CD4-positive, alpha-beta T cell treated with Interleukin-4 for 4 hours (primary cell): ENCODE measurements at places on chromosomes 2 and 18.

- DNase-seq = no peak
Observed at GRCh38 chr2:167783261-167784083, 463.9 kb downstream of the STK39 start.

- no peak for DNase-seq
Observed at GRCh38 chr2:238528953-238529781, 102.4 kb downstream of the ASB1 start.

- peak; percentile 84 for DNase-seq
Observed at GRCh38 chr2:25215948-25216679, 47.7 kb upstream of the POMC start.

GRCh38 chr18:13580351-13580750, 146.0 kb downstream of the FAM210A start:
- DNase-seq = no peak

DNA sequence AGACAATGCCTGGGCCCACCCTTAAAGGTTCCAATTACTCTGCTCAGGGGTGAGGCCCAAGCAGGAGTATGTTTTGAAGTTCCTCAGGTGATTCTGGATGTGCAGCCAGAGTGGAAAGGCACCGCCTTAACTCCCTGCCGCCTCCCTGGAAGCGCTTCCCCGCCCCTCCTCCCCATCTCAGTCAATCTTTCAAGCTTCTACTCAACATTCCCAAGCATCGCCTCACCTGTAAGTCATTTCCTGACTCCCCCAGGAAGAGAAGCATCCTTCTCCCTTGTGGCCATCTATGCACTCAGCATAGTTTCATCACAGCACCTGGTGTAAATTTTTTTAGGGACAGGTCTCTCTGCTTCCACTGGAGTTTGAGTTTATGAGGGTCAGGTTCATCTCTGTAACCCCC, 67.5 kb downstream of the MYL12B start:
- DNase-seq = no peak

- no peak for DNase-seq
Observed at GRCh38 chr2:43070676-43071502, 155.5 kb downstream of the ZFP36L2 start.

- no peak for DNase-seq
Observed at GRCh38 chr18:52914148-52914547, 574.2 kb downstream of the DCC start.

GRCh38 chr2:9258501-9258900, 51.9 kb downstream of the ASAP2 start:
- no peak for DNase-seq

DNA sequence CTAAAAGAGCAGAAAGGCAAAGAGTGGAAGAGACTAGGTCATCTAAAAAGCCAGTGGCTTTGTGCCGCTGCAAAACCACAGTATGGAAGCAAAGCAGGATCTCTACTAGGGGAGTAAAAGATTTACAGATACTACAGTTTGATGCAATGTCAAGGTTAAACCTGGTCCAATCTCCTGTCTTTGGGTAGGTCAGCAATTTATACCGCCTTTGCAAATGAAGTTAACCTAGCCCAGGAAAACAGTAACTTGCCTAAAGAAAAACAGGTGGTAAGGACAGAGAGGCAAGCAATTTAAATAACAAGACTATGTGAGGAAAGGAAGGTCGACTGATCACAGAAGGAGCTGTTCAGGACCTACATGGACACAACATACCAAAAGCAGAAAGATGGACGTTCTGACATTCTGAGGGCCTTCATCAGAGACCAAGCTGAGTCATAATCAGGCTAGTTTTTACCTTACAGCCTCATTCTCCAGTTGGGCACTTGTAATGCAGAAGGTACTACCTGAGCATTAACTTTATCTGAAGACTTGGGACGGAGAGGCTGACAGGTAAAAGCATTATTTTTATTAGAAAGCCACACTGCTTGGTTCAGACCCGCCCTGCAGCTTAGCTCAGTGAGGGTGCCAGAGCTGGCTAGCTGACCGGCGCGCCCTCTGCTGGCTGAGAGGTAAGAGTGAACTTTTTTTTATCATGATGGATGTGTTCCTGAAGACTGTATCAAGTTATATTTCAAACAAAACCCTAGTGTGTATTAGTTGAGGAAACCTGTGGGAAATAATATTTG, 15.9 kb downstream of the CDKL4 start:
- peak; percentile 82 for DNase-seq

DNA sequence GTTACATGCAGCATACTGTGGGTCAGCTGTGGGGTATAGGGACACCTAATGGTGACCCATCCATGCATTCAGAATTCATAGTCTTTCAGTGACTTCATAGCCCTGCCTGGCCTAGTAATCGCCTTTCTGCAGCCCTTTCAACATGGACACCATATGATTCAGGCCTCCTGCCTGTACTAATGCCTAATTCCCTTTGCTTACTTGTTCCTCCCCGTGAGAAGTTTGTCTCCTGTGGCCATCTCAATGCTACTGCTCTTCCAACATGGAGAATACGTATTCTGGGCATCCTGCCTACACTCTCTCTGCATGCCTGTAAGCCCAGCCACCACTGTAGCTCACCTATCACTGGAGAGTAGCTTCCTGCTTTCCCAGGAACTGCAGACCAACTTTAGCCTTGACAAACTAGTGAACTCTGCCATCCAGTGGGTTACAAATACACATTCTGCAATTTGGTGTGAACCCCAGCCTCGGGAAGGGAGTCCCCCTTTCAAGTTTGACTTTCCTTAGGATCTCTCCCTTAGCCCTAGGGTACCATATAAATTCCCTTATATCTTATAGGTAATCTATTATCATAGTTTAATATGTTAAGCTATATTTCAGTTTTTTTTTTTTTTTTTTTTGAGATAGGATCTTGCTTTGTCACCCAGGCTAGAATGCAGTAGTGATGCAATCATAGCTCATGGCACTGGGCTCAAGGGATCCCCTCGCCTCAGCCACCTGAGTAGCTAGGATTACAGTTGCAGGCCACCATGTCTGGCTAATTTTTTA, 22.3 kb downstream of the M1AP start:
- no peak for DNase-seq

GRCh38 chr18:62631173-62631572, 84.2 kb upstream of the PHLPP1 start:
- DNase-seq = no peak

DNA sequence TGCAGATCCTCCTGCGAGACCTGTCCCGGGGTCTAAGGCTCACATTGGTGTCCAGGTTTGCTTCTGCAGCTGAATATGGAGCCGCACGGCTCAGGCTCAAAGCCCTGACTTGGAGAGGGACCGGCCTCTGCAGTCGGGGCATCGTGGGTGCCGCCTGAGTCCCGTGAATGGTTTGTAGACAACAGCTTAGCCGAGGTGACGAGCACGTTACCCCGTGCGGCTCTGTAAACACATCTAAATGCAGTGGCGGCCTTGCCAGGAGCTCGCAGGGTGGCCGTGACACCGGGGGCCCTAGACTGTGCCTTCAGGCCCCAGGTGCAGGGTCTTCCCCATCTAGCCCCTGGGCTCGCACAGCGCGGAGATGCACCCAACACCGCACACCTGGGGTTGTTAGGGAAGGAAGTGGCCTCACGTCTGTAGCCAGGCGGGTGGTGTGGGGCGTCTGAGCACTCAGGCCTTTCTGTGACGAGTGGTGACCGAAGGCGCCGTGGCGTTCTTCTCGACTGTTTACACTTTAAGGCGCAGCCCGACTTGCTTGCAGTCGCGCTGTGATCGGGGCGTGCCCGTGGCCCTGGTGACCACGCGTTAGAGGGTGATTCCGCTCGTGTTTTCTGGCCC, 91.6 kb downstream of the NFATC1 start:
- no peak for DNase-seq

GRCh38 chr18:63158012-63158631, 161.4 kb downstream of the BCL2 start:
- DNase-seq = no peak

- DNase-seq = no peak
Observed at GRCh38 chr2:238055841-238056240, 5.0 kb upstream of the SCLY start.

GRCh38 chr18:54032412-54032811, 192.1 kb downstream of the MBD2 start:
- no peak for DNase-seq

DNA sequence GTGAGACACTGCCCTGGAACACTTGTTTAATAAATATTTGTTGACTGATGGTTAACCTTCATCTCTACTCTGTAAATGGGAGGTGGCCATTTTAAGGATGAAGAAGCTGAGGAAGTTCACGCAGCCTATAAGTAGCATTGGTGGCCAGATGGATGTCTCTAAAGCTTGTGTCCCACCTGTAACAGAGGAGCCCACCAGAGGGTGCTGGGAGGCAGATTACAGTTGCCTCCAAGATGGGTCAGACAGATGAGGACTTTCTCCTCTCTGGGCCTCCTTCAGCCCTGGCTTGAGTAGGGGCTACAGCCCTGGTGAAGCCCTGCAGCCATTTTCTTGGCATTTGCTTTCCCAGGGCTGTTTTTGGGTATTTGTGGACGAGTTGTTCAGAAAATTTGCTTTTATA, 45.0 kb upstream of the MCFD2 start:
- no peak for DNase-seq

DNA sequence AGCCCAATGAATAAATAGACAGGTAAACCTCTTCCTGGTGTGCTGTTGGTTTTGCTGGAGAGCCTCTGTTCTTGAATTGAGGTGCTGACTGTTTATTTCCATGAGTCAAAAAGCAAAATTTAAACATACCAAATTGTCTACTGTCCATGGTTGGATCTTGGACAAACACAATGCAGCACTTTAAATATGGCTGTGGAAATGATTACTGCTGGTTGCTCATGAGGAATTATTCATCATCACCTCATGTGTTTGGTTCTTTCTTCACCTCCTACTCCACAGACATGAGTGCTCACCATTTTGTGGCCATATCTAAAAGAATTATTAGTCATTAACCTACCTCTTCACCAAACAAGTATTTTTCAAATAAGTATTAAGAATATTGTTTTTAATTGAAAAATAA, 85.3 kb upstream of the GALNT5 start:
- DNase-seq = no peak

- DNase-seq = no peak
Observed at GRCh38 chr2:239245872-239246721, 154.7 kb downstream of the HDAC4 start.

GRCh38 chr2:15579641-15580040, 12.0 kb upstream of the DDX1 start:
- no peak for DNase-seq

GRCh38 chr18:79877163-79878091, 74.0 kb downstream of the SLC66A2 start:
- no peak for DNase-seq

DNA sequence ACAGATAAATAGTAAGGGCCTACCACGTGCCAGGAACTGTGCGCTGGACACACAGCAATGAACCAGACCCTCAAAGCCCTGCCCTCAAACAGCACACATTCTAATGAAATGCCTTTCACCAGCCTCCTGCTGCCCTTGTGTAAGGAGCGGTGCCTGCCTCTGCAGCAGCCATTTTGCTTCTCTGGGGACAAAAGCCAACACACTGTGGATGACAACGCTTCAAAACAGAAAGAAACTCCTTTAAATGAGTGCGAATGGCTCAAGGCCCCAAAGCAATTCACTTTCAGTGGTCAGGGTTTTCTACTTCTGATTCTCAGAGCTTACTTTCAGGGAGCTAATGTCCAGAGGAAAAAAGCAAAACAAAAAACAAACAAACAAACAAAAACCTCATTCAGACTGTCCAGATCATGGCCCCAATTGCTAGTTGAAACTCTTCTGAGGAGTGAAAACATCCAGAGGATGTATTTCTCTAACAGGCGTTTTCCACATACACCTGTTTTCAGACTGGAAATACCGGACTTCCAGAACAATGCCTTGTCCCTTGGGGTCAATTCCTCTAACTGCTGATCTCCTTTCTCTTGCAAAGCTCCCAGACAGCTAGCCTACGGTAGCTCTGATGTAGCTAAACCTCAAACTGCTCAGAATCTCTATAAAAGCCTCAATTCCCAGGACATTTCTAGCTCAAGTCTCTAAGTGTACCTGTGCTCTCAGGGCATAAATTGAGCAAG, 323.3 kb upstream of the ZNF521 start:
- DNase-seq = no peak

GRCh38 chr2:139465789-139466188, 685.6 kb upstream of the NXPH2 start:
- DNase-seq = no peak

GRCh38 chr2:71073475-71073874, 5.0 kb downstream of the NAGK start:
- DNase-seq = no peak

DNA sequence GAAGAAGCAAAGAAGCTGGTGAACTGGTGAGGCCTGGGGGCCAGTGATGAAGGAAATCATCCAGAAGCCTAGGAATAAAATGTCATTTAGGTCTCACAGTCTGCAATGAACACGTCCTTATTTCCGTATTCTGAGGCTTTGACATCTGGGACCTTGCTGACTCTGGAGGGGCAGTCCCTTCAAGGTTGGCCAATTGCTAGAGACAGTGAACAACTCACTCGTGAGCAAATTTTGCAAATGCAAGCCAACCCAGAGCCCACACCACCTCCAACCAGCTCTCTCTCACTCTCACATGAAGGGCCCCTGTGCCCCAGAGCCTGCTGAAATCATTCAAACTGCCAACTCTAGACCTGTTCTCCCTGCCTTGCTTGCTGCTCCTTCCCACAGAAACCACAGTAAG, 279.1 kb upstream of the LYPD1 start:
- DNase-seq = no peak

GRCh38 chr2:216996279-216996845, 136.5 kb upstream of the TNP1 start:
- DNase-seq = no peak

DNA sequence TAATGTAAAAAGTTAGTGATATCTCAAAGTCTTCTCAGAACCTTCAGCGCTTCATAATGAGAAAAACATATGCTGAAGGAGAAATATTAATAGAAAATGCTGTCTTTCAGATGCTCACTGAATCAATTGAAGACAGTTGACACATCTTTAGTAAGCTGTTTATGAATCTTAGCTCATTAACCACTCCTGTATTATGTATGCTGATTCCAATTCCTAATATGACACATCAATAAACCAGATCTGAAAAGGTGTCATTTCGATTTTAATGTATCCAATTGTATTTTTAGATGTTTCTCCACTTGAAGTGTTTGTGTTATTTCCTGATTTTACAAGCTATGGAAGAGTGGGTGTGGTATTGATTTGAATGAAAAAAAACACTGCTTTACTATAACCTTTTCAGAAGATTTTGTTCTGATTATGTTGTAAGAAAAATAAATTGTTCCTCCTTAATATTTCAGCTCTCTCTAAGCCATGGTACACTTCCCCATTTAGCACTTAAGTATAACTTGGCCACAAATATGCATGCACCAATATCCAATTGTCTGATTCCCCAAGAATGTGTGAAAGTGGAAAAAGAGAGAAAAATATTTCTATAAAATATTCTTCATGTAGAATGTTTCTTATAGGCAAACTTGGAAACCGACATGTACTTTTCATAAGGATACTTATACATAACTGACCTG, 569.8 kb downstream of the ARHGAP15 start:
- DNase-seq = no peak

- no peak for DNase-seq
Observed at GRCh38 chr18:30889519-30890301, 152.8 kb downstream of the DSC3 start.

GRCh38 chr2:154489266-154489858, 209.1 kb upstream of the KCNJ3 start:
- no peak for DNase-seq

GRCh38 chr2:29751390-29751789, 170.0 kb downstream of the ALK start:
- DNase-seq = no peak

- no peak for DNase-seq
Observed at GRCh38 chr2:241984271-241984655, 114.7 kb downstream of the RTP5 start.
